ENCODE measurements at places on chromosomes 4 and X.

DNA sequence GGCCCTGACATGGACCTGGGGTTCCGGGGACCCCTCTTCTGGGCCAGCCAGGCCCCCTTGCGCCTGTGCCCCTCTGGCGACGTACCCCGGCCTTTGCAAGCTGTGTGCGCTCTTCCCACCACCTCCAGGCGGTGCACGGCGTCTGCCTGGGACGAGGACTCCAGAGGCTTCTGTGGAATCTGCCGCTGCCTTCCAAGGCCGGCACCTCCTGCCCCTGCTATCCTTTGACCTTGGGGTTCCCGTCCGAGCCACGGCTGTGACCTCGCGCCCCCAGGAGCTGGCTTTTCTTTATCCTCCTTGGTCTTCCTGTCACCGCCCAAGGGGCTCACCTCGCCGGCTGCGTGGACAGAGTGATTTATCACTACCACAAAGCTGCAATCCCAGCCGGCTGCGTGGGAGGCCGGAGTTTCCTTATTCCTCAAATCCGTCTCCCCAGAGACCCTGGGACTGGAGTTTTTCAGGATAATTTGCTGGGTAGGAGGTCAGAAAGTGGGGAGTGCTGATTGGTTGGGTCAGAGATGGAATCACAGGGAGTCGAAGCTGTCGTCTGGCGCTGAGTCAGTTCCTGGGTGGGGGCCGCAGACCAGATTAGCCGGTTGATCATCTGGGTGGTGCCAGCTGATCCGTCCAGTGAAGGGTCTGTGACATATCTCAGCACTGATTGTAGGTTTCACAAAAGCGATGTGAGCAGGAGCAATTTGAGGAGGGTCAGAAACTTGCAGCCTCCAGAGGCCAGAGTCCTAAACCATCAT, 19.8 kb upstream of the PLCXD1 start:
- no peak for DNase-seq

GRCh38 chrX:153825042-153825441, 5.3 kb downstream of the PDZD4 start:
- DNase-seq: no peak

DNA sequence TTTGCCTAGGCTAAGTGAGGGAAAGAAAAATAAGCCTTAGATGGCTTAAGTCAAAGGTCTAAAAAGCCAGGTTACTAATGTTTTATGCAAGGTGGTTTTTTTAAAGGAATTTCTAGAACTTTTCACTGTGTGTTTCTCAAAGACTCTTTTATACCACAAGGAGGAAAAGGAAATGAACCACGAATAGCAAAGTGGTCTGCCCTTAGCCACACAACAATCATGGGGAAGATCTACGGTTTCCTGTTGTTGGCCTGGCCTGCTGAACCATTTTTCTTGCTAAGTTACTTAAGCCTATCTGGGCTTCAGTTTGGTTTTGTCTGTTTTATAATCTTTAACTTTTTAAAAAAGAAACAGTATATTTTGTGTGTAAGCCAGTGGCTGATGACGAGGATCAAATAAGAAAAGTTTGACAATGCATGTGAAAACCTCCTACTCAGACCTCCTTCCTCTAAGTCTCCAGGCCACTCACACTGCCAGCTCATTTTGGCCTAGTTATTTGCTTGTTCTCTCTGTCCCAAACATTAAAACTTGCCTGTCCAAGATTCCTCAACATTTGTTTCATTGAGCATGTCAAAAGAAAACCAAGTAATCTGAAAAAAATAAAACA, 56.7 kb upstream of the COL25A1 start:
- no peak for DNase-seq

DNA sequence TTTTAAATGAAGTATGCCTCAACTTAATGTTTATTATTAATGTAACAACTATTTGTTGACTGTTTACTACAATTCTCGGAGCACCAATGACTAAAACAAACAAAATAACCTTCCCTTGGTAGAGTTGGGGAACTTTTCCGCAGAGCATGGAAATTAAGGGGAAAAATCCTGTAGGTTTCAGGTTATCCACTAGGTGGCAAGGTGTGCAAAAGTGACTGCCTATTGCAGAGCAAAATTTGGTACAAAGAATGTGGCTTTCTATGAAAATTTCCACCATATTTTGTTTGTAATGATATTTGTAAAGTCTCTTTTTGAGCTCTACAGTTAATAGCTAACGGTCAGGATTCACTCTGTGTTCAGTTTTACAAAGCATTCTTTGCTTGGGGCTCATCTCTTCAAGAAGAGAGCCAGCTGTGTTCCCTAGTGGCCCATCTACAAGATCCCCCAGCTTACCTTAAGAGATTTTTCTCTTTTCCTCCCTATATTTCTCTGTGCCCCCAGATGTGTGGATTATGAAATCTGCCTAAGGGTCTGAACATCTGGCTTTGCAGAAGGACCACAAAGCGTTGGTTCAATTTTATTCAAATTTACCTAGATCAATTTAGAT, 61.1 kb downstream of the FBXO8 start:
- DNase-seq: no peak

GRCh38 chr4:104475652-104476051, 19.0 kb downstream of the CXXC4 start:
- DNase-seq: no peak

GRCh38 chr4:14928035-14928434, 74.2 kb upstream of the CPEB2 start:
- DNase-seq: no peak

- no peak for DNase-seq
These were observed 132.6 kb downstream of the PACRGL start for GRCh38 chr4:20832826-20833225.

DNA sequence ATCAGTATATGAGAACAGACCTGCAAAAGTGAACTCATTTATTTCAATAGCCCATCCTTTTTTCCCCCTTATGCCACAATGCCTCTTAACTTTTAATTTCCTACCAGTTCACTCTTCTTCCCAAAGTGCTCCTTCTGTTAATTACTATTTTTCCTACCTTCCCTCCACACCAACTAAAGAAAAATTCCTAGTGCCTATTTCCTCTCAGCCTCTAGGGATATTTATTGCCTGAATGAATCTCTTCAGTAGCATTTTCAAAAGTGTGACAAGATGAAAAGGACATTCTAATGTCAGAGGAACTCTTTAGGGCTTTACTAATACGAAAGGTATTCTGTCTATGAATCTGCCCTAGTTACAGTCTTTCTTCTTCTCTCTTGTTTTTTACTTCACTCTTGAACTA, 181.1 kb upstream of the SPRY1 start:
- DNase-seq: no peak

DNA sequence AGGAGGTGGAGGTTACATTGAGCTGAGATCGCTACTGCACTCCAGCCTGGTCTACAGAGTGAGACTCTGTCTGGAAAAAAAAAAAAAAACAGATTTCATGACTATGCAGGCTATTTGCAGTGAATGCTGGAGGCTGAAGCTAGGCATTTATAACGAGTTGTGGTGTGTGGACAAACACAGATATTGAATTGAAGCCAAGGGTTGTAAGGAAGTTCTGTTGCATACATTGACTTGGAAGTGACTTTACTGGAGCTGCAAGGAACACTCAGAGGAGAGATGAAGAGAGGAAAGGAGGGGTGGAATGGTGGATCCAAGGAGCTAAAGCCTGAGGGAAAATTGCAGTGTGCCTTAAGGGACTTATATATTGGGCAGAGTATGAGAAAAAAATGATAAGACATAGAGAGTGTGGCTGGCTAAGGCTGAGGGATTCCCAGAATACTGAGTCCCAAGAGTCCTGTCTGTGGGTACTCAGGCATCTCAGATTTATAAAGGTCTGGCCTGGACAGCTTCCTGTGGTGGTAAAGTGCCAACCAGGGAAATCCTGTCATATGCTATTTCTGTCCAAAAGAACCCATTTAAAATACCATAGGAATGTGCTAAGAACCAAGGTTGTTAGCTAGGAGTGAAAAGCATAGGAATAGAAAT, 87.8 kb upstream of the GUCY1A1 start:
- DNase-seq: no peak

GRCh38 chr4:139833151-139833910, 167.7 kb downstream of the MGST2 start:
- DNase-seq: no peak

GRCh38 chrX:20329435-20329834, 62.7 kb upstream of the RPS6KA3 start:
- no peak for DNase-seq

- DNase-seq: no peak
These were observed 815.4 kb upstream of the PCDH10 start for GRCh38 chr4:132333724-132334047.

DNA sequence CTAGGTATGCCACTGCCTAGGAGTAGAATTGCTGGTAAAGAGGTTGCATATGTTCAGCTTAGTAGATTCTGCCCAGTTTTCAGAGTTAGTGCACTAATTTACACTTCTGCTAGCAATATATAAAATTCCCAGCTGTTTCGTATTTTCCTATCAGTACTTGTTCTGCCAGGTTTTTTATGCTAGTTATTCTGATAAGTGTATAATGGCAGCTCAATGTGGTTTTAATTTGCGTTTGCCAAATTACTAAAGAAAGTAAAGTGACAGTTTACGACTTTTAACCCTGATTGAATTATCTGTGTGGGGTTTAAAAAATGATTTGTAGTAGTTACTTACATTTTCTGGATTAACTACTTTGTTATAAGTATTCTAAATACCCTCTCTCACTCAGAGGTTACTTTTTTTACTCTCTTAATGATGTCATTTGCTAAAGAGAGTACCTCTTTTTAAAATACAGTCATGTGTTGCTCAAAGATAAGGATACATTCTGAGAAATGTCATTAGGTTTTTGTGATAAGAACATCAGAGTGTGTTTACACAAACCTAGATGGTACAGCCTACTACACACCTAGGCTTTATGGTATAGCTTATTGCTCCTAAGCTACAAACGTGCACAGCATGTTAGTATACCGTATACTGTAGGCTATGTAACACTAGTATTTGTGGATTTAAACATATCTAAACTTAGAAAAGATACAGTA, 363.2 kb downstream of the IL15 start:
- no peak for DNase-seq

DNA sequence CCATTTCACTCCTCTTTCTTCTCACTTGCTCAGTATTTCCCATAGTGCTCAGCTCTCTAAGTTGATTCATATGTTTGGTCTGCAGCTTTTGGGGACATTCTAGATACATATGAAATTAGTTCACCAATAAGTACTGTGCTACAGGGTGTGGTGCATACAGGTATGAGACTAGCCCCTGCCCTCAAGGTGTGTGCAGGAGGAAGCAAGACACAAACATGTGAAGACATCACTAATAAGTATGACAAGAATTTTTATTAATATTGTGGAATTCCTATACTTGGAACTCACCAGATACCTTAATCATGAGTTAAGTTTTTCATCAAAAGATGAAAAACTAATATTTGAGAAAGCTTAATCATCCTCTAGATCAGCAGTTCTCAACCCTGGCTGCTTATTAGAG, 505.2 kb downstream of the ZNF674 start:
- DNase-seq: no peak

GRCh38 chrX:48496660-48497059, 12.1 kb upstream of the PORCN start:
- DNase-seq: no peak

GRCh38 chrX:154750301-154751202, at the start of gene GAB3:
TSS of gene GAB3 (minus strand) at chrX:154751077. CDS start at chrX:154751025, 52 bp downstream.
- DNase-seq: no peak

- DNase-seq: no peak
These were observed 47.0 kb downstream of the SNX25 start for GRCh38 chr4:185256446-185256845.

- no peak for DNase-seq
These were observed 10.1 kb downstream of the SNX12 start for GRCh38 chrX:71057848-71058530.

- DNase-seq: no peak
These were observed 301.9 kb upstream of the RASGEF1B start for GRCh38 chr4:81773557-81773956.

- DNase-seq: no peak
These were observed 30.2 kb upstream of the CCNG2 start for GRCh38 chr4:77126809-77127208.

DNA sequence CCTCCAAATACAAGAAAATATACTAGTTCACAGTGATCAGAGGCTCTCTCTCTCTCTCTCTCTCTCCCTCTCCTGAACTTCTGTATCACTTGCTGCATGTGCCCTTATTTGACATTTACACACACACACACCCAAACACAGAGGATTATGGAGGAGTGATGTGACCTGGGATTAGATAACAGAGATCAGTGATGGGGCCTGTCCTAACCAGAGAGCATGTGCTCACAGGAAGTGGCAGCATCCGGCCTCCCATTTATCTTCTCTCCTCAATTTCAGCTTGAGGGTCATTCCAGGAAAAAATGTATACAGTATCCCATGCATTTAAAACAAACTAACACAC, 143.0 kb downstream of the TSPAN5 start:
- DNase-seq: no peak

DNA sequence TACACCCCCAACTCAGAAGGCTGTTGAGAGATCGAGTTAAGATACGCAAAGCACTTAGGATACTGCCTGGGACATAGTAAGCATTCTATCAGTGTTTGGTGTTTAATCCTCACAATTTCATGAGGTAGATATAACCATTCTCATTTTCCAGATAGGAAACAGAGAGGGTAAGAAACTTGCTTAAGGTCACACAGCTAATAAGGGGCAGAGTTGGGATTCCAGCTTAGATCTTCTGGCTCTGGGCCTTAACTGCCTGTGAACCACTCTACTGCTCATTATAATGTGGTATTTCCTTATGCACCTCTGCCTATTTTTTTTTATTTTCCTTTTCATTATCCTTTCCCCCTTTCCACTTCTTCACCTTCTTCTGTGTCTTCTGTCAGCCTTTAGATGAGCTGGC, 242.2 kb upstream of the ANXA3 start:
- no peak for DNase-seq

GRCh38 chrX:72714478-72714916, 391 bp upstream of the PHKA1 start:
- DNase-seq: peak; percentile 17

DNA sequence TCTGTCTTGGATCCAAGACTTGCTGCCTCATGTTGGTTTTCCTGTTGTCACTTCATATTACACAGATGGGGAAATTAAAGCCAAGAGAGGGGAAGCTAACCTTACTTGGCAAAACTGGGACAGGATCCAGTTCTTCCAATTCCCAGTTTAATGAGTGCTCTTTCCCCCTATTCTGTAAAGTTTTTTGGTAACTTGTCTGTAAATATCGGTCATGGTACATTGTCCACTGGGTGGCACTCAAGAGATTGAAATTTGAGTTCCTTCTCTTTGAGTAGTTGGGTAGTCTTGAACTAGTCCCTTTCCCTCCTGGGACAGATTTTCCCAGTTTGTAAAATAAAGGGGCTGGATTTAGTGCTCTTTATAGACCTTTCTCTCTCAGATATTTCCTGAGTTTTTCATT, 12.4 kb upstream of the EOLA2 start:
- DNase-seq: no peak

GRCh38 chrX:68895341-68895755, 66.5 kb downstream of the EFNB1 start:
- no peak for DNase-seq

DNA sequence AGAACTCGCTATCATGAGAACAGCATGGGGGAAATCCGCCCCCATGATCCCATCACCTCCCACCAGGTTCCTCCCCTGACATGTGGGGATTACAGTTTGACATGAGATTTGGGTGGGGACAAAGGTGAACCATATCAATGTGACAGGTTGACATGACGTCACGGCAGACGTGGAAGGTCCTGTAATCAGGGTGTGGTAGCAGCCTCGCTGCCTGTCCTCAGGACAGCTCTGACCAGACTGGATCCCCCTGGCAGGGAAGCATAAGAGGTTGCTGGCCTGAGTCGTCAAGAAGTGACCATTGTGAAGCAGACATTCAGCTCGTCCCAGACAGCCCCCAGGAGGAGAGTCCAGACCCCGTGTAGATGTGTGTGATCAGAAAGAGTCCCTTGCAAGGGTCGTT, 104.6 kb downstream of the TNIP2 start:
- DNase-seq: no peak

All from D721Med (cell line).